ENCODE measurements at places on chromosomes 4 and X.

GRCh38 chrX:44202596-44202995, 140.9 kb downstream of the EFHC2 start:
- DNase-seq = no peak

DNA sequence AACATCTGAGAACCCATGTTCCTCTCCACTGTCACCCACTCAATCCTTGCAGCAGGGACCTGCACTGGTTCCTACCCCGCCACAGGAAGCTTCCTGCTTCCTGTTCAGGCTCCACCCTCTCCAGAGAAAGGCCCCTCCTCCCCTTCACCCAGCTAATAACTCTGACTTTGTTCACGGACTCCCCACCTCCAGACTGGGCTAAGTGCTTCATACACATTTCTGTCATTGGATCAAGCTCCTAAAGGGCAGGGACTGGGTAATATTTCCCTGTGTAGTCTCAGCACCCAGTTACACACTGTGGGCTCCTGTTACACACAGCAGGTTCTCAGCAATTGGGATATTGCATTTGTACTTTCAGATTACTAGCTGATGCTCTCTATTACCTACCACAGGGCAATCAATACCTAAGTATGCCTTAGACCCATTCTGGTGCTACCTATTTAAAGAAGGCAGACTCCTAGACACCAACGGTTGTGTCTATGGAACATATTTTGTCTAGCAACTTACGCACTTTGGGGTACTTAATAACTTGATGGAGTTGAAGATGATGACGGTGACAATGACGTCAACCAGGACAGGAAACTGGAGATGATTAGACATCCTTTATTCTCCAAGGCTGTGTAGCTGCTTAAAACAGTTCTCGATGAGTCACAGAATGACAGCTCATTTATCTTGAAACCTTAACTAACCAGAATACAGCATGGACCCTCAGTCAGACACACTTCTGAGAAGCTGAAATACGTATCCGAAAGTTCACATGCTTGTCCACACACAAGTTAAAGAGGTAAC, 58.1 kb downstream of the MAML3 start:
- no peak for DNase-seq

- DNase-seq = no peak
These were observed 131.4 kb downstream of the CBR4 start for GRCh38 chr4:168878623-168879022.

- DNase-seq = no peak
These were observed 207.6 kb downstream of the NAF1 start for GRCh38 chr4:162959046-162959445.

DNA sequence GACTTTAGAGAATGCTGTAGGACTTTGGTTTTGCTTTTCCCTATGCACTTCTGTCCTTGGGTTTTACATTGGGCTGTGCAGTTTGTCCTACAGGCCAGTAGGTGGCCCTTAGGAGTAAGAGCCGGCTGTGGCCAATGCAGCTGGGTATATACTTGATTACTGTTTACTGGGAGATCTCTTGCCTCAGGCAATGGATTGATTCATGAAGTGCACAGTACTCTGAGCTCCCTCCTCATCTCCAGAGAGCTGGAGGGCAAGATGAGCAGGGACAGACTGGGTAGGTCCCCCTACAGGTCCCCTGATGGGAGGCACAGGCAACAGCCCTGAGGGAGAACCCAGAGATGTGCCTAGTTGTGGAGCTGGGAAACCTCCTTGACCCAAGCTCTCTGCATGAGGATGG, 103.8 kb upstream of the QRFPR start:
- peak; percentile 50 for DNase-seq

DNA sequence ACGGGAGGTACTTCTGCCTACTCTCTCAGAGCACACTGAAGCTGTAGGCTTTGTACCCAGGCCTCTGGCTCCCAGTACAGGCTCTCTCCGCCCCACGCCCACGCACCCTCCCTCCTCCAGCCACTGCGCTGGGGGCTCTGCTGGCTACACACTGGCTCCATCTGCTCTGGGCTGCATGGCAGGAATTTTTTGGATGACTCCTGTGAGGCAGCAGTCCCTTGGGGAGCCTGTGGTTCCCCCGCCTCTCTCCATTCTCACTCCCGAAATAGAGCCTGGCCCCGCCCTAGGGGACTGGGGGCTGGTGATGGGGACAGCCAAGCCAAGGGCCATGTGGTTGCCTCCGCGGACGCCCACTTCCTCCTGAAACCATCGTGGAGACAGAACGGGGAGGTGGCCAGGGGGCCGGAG, 58.1 kb upstream of the ADRA2C start:
- DNase-seq = peak; percentile 63

GRCh38 chr4:517806-518070, 18.7 kb downstream of the PIGG start:
- no peak for DNase-seq

DNA sequence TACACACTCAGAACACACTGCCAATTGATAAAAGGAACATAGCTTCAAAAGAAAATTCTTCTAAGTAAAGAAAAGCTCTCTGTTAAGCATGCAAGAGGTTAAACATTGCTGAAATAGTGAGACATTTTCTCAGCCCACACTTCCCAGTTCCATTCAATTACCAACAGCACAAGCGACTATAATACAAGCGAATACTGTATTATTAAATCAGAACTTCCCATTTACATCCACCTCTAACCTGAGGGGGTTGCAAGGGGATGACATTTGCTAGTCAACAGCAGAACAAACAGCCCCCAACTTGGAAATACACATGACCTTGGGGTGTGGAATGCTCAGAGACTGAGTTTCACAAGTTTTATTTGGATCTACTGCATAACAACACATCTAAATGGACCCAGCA, 1.1 kb downstream of the FSTL5 start:
- no peak for DNase-seq

DNA sequence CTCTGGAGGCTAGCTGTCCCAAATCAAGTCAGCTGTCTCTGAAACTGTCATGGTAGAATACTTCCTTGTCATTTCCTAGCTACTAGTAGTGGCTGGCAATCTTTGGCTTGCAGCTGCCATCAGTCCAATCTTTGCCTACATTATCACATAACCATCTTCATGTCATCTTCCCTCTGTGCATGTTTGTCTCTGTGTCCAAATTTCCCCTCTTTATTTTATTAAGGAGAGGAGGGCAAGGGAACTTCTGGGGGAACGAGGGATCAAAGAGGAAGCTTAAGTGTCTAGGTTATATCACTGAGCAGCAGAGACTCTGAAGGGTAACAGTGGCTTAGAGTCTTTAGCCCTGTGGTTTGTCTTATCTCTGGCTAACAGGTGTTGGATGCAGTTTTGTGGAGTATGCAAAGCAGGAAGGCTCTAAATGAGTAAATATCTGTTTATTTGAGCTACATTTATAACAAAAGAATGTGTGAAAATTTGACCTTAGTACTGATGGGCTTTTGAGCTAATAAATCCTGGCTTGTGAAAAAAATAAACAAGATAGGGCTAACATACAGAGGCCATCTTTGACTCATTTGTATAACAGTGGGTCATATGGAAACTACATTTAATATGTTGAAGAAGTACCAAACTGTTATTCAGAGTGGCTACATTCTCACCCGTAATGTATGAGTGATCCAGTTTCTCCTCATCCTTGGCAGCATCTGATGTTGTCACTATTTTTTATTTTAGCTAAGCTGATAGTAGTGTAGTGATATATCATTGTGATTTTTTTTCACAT, 49.4 kb upstream of the ENOX2 start:
- DNase-seq = no peak

DNA sequence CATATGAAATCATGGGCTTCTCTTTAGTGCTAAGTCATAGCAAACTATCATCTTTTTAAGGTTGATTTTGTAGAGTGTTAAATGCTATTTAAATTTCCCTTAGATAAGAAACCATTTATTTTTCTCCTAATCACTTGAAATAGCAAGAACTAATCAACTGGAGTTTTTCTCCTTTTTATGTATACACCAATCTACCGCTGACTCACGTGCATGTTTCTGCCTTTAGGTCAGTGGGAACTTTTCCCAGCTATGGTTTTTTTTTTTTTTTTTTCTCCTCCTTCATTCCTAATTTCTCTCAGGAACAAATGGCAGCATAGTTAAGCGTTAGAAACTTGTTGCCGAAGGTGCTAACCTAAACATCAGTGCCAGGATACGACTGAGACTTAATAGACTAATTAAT, 176.4 kb downstream of the BMPR1B start:
- no peak for DNase-seq

DNA sequence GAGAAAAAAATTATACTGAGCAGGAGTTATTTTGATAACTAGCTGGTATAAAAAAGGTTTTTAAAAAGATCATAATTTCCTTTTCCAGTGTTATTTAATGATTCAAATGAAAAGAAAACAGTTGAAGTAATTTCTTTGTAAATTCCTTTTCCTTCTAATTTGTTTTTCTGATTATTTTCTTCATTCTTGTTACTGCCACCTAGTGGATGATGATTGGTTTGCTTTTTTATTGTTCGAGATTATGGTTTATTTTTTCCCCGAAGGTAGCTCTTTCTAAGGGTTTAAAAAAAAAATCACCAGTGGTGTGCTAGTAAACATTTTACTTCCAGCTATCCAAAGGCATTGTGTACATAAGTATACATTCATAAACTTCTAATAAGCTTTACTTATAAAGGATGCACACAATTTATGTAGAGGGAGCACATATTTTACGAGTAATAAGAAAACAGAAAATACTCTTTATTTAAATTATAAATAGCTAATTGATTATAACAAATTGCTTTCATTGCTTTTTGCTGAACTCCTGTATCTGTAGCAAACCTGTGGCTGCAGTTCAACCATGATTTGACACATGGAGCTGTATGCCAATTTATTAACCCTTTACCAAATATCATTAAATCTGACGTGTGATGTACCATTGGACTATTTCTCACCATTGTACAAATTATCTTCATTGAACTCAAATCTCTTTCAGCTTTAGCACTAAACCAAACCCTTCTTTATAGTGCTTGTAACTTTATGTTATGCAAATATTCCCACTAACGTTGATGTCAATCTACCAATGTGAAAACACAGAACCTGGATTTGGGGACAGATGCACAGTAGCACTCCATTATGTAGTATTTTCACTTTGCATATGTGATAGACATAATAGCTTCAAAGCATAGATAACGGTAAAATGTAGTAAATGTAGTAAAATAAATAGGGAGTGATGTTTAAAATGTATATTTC, 97.8 kb upstream of the ANK2 start:
- DNase-seq = peak; percentile 33

DNA sequence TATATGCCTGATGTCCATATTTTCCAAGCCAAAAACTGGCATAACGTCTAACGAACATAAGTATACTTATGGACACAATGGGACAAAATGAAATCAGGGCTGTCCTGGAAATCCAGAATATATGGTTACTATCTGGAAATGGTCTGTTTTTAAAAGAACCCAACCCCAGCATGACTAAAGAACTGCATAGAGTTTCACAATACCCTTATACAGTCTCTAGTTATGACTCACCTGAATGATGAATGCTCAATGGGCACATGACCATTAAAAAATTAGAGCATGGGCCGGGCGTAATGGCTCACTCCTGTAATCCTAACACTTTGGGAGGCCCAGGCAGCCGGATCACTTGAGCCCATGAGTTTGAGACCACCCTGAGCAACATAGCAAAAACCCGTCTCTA, 31.8 kb downstream of the AMMECR1 start:
- DNase-seq = no peak
